NCI-H1417 (cell line): ENCODE measurements at places on chromosomes 6 and 20.

- peak; percentile 61 for DNase-seq
Measured at GRCh38 chr20:39453890-39454289, 491.7 kb downstream of the DHX35 start.

- DNase-seq: no peak
Measured at GRCh38 chr6:108174371-108175175, 8.8 kb downstream of the NR2E1 start.

GRCh38 chr6:45707176-45707575 is 308.5 kb downstream of the CLIC5 start:
- DNase-seq: no peak

- no peak for DNase-seq
Measured at GRCh38 chr6:85460154-85460920, 10.5 kb downstream of the NT5E start.

DNA sequence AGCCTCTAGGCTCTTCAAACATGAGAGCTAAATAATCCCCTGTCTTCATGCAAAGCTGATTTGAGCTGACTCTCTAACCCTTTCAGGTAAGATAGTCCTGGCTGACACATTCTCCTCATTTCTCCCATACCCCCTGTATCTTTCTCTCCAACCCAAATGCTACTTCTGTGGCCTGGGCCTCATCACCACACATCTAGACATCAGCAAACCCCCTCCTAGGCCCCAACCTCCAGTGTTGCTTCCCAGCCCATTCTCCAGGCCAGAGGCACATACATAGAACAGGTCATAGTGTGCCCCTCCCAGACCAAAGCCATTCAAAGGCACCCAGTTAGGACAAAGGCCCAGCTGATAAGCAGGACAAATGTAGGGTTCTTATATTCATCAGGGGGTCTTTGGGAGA is 84.9 kb downstream of the ANKRD60 start:
- no peak for DNase-seq

DNA sequence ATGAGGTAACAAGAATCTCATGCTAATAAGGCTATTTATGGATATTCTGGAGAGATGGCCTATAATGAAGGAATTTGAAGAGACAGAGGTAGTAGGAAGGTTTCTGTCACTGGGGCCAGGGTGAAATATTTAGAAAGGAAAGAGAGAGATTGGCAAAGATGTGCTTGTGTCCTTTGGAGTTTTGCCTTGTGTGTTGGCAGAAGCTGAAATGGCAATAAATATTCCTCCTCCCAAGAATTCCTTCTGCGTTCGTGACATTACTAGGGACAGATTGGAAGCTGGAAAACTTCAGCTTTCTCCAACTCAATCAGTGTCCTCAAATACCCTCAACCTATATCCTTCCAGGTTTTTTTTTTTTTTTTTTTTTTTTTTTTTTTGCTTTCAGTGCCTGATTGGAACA is 6.3 kb downstream of the SAMD5 start:
- no peak for DNase-seq

- DNase-seq: no peak
Measured at GRCh38 chr6:69232008-69232407, 564.8 kb downstream of the LMBRD1 start.

DNA sequence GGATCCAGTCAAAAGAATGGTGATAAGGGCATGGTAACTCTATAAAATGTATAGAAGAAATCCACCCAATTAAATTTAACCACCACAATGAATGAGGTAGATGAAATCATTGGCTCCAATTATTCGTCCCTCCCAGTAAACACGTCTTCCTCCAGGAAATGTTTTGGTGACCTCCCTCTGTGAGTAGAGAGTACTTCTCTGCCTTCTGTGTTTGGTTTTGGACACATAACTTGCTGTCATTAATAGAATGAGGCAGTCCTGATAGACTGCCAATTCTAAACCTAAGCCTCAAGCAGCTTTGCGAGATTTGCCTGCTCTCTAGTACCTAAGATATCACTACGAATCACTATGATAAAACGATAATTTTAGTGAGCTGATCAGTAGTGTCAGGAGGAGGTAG is 632.8 kb downstream of the HDGFL1 start:
- DNase-seq: peak; percentile 25

DNA sequence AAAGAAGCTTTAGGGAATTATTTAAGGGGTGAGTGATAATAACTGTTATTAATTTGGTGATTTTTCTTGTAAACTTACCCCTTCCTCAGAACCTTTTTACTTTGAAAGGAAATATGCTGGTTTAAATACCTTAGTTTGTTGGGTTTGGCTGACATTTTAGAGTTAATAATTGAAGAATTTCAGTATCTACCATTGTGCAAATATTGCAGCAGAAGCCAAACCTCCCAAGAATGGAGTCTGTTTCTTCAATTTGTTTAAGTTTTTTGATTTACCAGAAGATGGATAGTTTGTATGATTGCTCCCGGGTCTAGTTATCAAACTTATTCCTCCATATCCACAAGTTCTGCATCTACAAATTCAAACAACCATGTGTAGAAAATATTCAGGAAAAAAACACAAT is 77.1 kb downstream of the ATRN start:
- no peak for DNase-seq

DNA sequence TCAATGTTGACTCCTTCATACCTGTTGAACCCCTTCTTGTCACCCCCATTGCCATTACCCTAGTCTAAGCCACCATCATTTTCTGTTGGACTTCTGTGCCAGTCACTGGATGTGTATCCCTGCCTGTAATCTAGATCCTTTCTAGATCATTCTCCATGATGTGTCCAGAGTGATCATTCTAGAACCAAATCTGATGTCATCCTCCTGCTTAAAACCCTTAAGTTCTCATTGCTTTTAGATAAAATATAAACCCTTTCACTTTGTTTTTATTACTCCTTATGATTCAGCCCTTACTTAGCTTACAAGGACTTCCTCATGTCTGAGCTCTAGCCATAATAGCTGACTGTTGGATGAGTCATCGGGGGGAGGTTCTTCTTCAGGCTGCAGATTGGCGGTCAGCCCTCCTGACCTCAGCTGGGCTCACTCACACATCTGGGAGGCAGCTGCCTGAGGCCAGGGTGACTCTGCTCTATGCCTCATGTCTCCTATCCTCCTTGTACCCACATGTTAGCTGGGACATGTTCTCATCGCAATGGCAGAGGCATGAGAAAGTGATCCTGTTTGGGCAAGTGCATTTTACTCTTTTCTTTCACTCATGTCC is 287.6 kb downstream of the ESR1 start:
- DNase-seq: no peak

DNA sequence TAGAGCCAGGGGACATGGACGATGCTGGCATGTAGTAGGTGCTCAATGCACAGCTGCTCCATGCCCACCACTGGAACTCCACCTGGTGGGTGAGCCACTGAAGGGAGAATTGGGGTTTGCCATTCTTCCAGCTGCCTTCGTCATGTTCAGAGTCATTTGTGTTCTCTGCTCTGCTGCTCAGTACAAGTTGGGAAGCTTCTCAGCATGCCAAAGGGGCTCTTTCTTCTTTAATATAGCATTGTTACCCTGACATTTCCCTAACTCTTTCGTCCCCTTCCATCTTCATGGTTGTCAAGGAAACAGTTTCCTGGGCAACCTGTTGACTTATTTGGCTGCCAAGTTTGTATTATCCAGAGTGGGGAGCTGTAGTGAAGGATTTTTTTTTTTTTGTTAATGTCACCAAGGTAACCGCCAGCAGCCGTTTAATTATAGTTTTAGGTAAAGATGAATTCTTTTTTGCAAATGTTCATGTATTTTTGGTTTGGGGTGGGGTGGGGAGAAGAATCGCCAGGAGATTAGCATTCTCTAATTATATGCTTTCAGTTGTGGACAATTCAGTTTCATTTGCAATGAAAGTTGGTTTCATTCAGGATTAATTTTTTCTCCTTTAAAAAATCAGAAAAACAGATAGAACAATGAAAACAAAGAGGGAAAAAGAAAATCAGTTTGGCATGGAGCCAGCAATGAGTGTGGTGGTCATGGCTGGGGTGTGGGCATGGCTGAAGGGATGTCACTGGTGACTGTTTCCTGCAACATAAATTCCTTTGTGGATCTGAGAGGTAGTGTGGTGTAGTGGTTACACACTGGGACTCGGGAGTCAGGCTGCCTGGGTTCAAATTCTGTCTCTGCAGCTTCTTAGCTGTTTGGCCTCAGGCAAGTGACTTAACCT is 73.0 kb upstream of the KCNG1 start:
- DNase-seq: peak; percentile 76

GRCh38 chr6:111215131-111215530 is 127.8 kb downstream of the SLC16A10 start:
- no peak for DNase-seq

DNA sequence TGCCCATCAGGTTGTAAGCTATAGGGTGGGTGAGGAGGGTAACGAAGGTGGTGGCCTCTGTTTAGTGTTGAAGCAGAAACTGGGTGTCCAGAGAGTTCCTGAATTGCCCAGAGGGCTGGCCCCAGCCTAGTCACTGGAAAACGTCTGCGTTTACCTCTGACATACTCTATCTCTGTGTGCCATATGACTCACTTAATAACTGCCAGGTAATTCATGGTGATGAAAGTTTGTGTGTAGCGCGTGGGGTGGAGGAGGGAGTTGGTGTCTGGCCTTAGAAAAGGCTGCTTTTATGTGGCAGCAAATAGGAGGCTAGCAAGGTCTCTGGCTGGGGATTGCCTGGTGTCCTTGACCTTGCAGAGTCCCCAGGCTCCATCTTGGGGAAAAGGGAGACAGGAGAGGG is 47.3 kb downstream of the SLC35D3 start:
- no peak for DNase-seq

DNA sequence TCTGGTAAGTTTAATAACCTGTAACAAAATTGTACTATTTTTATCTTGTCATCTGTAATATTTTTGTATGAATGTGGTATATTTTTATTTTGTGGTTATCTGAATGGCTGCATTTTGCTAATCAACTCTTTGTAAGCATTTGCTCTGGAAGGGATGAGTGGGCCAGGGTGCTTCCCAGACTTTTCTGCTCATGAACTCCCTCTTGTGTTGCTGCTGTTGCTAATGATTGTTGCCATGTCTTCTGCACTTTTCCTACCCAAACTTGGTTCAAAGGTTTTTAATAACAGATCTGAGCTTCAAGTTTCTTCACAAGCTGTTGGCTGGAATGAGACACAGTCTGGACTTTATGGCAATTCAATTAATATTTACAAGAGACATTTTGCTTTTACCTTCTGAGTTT is 1005.7 kb downstream of the HACE1 start:
- DNase-seq: no peak

DNA sequence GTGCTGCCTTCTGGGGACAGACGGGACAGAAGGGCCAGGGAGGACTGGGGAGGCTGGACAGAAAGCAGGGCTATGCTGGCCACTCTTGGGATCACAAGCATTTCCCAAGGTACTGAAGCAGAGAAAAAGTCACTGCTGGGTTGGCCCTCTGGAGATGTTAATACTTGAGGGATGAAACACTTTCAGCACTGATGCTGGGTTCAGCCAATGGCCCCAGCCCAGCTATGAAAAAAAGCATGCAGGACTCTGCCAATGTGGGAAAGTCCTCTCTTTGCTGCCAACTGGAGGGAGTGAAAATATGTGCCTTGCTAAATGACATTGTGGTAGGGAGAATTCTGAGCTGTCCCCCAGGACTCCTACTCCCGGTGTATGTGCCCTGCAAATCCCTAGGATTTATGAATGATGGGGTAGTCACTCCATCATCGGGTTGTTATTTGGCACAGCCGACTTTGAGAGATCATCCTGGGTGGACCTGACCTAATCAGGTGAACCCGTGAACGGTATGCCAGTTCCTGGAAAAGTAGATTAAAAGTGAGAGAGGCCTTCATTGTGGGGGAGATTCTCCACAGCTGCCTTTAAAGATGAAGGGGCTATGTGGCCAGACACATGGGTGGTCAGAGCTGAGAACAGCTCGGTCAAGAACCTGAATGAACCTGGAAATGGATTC is 119.9 kb upstream of the TRAF3IP2 start:
- DNase-seq: no peak

DNA sequence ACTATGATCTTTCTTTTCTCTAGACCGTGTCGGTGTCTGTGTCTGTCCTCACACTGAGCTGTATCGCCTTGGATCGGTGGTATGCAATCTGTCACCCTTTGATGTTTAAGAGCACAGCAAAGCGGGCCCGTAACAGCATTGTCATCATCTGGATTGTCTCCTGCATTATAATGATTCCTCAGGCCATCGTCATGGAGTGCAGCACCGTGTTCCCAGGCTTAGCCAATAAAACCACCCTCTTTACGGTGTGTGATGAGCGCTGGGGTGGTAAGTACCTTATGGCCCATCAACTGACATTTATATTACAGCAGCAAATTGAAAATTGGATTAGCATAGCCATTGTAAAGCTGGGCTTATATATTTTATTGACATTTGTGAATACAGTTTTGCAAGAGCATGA is 72.2 kb upstream of the GFRAL start:
- DNase-seq: no peak

- no peak for DNase-seq
Measured at GRCh38 chr20:32010101-32010500, at the start of gene CCM2L. CCM2L (plus strand) TSS chr20:32010438; CDS start chr20:32010455, 17 bp downstream.

DNA sequence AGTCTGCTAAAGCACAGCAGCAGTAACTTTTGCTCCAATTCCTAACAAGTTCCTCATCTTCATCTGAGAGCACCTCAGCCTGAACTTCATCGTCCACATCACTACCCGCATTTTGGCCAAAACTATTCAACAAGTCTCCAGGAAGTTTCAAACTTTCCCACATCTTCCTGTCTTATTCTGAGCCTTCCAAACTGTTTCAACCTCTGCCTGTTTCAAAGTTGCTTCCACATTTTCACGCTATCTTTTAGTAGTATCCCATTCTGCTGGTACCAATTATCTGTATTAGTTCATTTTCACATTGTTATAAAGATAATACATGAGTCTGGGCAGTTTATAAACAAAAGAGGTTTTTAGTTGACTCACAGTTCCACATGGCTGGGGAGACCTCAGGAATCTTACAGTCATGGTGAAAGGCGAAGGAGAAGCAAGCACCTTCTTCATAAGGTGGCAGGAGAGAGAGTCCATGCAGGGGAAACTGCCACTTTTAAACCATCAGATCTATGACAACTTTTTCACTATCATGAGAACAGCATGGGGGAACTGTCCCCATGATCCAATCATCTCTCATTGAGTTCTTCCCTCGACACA is 99.4 kb upstream of the GRIK2 start:
- no peak for DNase-seq
